ENCODE measurements at places on chromosomes 11 and 22.
A peak's percentile ranks its signal among the peaks of the same experiment; 100 is the strongest.

DNA sequence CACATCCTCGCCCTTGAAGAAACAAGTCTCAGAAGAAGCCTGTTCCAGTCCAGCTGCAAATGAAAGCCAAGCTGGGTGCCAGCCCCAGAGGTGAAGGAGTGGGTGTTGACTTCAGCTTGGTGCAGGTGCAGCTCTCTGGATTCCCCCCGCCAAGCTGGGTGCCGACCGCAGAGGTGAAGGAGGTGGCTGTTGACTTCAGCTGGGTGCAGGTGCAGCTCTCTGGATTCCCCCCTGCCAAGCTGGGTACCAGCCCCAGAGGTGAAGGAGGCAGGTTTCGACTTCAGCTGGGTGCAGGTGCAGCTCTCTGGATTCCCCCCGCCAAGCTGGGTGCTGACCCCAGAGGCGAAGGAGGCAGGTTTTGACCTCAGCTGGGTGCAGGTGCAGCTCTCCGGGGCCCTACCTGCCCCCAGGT, 1234.0 kb downstream of the TBC1D22A start:
- DNase-seq = no peak

DNA sequence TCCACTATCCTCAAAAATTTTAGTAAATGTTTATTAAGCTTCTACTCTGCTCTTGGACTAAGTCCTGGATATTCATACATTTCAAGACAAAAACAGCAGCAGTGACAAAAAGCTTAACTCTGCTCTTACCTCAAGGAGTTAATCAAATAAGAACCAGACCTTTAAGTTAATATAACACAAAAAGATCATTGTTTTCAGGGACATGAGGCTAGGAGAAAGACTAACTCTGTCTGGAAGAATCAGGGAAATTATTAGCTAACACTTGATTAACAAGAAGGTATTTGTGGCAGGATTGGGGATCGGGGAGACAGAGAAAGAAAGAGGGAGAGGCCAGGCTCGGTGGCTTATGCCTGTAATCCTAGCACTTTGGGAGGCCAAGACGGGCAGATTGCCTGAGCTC, 74.4 kb downstream of the PPP2R1B start:
- no peak for DNase-seq

GRCh38 chr11:134046681-134047449, 22.0 kb upstream of the JAM3 start:
- no peak for DNase-seq

GRCh38 chr11:64458997-64459396, 100.0 kb downstream of the RPS6KA4 start:
- no peak for DNase-seq

GRCh38 chr11:130181295-130182272, 22.0 kb downstream of the ST14 start:
- no peak for DNase-seq

- DNase-seq = no peak
Measured at GRCh38 chr22:44188316-44188715, 7.6 kb downstream of the PARVG start.

DNA sequence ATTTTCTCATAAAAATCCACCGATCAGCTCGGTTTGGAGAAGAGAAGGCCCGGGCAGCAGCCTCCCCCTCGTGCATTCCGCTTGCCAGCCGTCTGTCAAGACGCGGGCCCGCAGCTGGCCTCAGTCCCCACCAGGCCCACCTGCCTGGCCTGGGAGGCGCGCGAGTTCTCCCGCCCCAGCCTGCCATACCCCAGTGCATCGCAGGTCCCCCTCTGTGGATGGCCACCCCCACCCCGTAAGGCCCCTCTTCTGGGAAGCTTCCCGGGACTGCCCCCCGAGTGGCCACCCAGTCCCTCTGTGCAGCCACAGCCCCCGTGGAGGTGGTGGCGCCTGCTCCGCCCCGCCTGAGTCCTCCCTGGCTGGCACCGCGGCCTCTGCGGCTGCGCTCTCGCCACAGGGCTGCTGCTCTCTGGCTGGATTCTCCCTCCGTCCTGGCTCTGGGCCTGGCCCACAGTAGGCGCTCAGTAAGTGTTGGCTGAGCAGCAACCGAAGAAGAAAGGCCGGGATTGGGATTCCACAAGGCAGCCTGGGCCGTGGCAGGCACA, 74.0 kb upstream of the TCF20 start:
- no peak for DNase-seq

DNA sequence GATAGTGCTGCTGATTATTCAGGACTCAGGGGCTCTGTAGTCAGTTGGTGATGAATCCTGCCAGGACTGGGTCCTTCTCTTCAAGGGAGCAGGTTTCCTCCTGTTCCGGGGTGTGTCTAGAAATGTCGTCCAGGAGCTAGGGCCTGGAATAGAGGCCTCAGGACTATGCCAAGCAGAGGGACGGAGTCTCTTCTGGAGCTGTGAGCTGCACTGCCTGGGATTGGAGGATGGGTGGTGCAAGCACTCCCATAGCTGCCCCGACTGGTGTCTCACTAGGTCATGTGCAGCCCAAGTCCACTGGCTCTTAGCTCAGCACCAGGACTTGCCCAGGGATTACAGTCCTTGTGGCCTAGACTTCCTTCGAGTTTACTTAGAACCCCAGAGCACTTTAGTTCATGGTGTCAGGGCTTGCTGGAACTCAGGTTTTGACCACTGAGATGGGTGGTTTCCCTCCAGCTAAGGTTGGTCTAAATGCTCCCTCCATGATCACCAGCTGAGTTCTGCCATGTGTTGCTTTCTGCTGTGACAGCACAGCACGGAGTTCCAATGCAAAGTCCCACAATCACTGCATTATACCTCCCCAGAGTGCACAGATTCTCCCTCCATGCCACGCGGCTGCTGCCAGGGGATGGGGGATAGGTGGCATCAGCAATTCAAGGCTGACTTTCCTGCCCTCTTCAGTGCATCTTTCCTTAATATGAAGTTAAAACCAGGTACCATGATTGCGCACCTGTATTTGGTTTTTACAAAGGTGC, 42.6 kb upstream of the SHANK2 start:
- no peak for DNase-seq

DNA sequence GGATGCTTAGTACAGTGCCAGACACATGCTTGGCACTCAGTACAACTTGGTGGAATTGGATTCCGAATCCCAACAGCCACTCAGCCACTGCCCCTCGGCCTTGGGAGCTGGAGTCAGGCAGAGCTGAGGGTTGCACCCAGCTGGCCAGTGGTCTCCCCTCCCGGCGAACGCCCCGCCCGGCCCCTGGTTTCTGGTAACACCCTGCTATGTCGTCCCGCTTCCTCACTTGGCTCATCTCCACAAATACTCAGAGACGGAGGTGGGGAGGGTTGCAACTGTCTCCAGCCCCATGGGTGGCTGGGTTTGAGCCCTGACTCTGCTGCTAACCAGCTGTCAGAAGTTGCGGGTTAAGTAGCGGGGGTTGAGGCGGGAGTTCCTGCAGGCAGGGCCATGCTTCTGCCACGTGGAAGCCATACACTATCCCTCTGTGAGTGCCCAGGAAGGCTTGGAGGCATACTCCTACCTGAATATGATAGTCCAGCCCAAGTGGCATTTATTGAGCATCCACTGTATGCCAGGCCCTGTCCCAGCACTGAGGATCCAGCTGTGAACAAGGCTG, 67.1 kb downstream of the GRIK4 start:
- DNase-seq = no peak

- no peak for DNase-seq
Measured at GRCh38 chr11:100719809-100720221, 32.7 kb downstream of the ARHGAP42 start.

DNA sequence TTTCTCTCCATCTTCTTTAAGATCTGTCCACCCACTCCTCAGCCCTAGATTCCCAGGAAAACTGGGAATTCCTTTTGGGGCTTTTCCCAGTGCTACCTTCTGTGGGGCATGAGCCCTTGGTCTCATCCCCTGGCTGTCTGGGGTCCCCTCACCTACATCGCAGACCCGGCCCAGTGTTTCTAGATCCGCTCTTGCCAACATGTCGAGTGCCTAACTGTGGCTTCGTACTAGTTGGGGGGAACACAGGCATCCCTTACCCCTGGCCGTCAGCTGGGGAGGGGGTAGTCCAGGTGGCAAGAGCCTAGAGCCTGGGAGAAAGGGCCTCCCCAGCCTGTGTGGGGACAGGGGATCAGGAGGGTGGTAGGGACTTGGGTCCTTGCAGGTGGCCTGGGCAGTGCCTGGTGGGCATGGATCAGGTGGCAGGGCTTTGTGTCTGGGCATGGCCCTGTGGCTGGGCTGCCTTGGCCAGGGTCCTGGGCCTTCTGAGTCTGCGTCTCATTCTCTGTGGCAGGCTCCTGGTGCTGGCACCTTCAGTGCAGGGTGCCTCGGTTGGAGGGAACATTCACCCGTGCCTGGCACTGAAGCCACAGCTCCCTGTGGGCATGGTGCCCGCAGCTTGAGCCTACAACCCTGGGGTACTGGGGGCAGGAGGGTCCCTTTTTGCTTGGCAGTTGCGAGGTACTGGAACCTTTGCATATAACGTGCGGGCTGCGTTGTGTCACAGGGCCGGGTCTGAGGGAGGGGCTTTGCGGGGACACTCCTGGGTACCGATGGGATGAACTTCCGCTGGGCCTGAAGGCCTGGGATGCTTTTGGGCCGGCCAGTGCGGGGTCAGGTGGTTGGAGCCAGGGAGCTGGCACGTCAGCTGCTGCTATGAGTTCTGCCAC, 4.1 kb downstream of the KCNQ1 start:
- DNase-seq = no peak

DNA sequence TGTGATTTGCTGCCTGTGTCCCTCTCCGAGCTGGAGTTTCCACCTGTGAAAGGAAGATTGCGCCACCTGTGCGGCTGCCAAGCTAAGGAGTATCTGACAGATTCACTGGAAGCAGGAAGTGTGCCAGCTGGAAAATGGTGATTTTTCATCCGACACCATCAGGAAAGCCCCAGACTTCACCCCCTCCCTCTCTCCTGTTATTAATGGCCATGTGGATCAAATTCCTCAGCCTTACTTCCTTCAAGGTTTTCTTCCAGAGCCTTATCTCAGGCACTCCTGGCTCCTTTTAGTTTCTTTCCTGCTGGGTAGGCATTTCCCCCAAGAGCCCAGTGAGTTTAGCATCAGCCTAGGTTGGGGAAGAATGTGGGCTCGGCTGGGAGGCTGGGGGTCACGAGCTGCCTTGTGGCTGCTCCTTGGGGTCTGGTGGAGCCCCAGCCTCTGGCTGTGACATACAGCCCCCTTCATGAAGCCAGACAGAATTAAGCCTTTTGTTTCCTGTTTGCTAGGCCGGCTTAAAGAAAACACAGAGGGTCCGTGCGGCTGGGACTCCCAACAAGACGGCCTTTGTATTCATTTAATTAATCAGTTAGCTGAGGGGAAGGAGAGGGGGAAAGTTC, 37.1 kb downstream of the PKNOX2 start:
- DNase-seq = no peak

- DNase-seq = no peak
Measured at GRCh38 chr11:6541356-6541755, 44.3 kb downstream of the DNHD1 start.

DNA sequence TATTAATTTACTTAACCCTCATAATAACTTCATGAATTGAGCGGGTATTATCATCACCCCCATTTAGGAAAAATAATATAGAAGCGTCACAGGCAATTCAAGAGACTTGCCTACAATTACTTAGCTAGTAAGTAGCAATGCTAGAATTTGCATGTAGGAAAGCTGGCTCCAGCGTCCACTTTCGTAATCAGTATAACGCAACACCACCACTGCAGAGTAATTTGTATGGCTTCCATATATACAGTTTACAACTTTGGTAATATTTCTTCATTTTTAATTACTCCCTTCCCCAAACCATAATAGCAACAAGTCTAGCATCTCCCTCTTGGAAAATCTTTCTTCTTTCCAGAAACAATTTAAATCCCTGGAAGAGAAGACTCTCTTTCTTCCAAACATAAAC, 89.9 kb upstream of the OR5AK2 start:
- no peak for DNase-seq

- DNase-seq = no peak
Measured at GRCh38 chr11:64560139-64560771, 30.8 kb upstream of the SLC22A12 start.

GRCh38 chr11:71301046-71301857, 48.9 kb upstream of the SHANK2 start:
- no peak for DNase-seq

DNA sequence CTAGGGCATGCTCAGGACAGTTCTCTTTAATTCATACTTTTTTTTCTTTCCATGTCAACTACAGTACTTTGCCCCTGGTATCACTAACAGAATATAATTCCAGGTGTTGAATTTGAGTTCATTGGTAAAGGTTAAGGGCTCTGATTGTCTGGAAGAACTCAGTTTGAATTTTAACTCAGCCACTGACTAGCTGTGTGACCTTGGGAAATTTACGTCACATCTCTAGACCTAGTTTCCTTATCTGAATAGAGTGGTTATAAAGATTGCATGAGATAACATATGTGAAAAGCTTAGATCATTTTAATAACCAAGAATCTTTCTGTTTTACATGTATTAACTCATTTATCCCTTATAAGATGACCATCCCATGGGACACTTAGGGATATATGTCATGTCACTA, 15.8 kb upstream of the ZC3H12C start:
- DNase-seq = no peak

GRCh38 chr22:47043835-47044721, 281.6 kb downstream of the TBC1D22A start:
- DNase-seq = peak; percentile 8

GRCh38 chr11:128693416-128693712, 508 bp upstream of the FLI1 start:
- DNase-seq = no peak

All from activated CD4-positive, alpha-beta T cell treated with anti-CD3 and anti-CD28 coated beads, Interleukin-2, amount 50 U/mL, for 1 hour (primary cell).